ENCODE measurements at places on chromosomes 7 and 10. TPM values are rescaled to one million over a fixed set of nuclear protein-coding genes. Genes with fewer than 3 reads are reported as not detected.
A peak's percentile ranks its signal among the peaks of the same experiment; 100 is the strongest.

Gene PRSS2
- not detected for total RNA-seq

GRCh38 chr10:50679149-50679548 is 55.4 kb upstream of the SGMS1 start:
- DNase-seq: no peak

DNA sequence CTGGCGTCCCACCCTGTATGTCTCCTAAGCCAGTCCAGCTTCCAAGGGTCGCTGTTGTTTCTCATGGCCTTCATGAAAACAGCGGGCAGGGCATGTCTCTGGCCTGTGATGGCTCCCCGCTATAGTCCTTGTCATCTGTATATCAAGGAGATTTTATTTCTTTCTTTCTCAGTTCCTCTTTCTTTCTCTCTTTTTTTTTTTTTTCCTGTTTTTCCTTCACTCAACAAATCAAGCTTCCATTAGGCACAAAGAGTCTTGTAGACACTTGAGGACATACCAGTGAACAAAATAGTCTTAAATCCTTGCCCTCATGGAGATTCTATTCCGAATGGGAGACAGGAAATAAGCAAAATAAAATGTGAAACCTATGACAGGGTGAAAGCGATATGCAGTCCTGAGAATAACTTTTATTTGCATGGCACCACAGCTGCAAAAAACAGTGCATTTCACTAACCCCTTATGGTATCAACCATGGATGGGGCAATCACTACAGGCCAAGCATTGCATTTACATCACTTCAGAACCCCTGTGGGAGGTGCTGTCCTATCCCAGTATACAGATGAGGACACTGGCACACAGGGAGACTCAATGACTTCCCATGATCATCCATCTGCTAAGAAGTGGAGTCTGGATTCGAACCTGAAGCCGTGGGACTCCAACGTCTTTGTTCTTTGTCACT is 50.7 kb downstream of the SYPL1 start:
- no peak for DNase-seq

Gene MINDY4
- 1.7 TPM for total RNA-seq

GRCh38 chr7:151769188-151769821 is 107.6 kb downstream of the PRKAG2 start:
- DNase-seq: peak; percentile 81

DNA sequence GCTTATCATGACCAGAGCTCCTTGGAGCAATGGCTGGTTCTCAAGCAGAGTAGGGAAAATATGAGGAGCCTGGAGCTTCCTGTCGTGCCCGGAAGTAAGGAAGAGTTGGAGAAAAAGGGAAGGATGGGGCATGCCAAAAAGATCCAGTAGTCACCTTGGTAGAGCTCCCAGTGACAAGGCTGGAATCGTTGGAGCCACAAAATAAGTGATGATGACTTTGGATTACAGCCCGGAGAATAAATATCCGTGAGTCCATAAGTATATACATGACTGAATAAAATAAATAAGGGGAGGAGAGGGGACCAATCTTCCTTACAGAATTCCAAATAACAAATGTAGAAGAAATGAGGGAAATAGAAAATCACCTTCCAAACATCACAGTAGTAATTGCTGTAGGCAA is 29.3 kb downstream of the LMTK2 start:
- no peak for DNase-seq

DNA sequence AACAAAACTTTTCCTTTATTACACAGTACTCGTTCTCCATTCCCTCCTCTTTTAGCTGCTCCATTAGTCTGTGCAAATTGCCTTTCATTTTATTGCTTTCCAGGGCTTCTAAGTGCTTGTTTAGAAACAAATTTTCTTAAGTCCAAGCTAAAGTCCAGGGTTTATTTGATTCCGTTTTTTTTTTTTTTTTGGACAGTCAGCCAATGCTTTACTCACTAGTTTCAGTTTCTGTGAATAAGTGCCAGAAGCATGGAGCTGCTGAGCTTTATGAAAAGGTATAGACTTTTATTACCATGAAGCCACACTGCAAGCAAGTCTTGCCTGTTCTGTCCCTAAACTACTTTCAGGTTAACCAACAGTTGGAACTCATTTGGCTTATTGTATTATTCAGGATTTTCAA is 455.0 kb downstream of the GFRA1 start:
- no peak for DNase-seq

Gene GPR26
- not detected for total RNA-seq

Gene CDHR1
- 6.5 TPM for total RNA-seq

DNA sequence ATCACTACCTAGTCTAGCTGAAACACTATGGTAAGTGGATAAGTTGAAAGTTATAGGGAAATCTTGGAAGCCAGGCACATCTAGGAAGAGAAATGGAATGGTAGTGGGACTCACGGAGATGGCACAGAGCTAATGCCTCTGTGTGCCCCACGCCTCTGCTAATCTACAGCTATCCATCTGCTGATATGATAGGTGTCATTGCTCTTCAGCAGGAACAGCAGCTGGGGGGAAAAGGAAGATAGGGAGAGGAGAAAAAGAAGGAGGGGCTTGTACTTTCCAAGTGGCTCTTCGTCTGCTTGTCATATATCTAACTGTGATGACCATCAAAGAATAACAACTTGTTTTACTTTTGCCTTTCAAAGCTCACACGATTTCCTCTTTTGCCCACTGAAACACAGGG is 1199.1 kb upstream of the SORCS1 start:
- no peak for DNase-seq

- DNase-seq: no peak
Measured at GRCh38 chr7:111086532-111086931, 4.4 kb upstream of the LRRN3 start.

Gene SFTPA1
- not detected for total RNA-seq

DNA sequence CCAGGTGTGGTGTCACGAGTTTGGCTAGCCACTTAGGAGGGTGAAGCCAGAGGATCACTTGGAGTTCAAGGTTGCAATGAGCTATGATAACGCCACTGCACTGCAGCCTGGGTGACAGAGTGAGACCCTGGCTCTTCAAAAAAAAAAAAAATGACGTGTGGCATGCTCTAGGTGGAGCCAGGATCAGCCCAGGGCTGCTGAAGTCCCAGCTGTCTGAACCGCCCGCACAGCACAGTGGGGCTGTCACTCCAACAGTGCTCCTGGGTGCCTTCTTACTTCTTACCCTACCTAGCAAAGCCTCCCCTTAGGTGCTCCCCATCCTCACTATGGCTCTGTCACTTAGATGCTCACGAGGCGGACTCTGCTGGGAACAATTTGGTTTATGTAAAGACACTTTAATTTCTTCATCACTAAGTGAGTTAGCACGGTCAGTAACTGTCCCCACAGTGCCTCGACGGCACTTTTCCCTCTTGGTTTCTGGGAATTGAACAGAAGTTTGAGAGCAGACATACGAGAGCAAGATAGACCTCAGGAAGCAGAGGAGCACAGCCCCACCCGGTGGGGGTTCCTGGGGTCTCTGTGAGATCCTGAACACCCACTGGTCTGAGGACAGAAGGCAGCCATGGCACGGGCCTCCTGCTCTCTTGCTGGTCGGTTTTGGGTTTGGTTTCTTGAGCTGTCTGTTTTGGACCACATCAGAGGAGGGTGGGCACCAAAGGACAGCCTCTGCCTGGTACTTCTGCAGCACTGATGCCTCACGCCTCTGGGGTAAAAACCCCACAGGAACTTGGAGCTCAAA is 66.2 kb upstream of the BTBD16 start:
- DNase-seq: no peak

DNA sequence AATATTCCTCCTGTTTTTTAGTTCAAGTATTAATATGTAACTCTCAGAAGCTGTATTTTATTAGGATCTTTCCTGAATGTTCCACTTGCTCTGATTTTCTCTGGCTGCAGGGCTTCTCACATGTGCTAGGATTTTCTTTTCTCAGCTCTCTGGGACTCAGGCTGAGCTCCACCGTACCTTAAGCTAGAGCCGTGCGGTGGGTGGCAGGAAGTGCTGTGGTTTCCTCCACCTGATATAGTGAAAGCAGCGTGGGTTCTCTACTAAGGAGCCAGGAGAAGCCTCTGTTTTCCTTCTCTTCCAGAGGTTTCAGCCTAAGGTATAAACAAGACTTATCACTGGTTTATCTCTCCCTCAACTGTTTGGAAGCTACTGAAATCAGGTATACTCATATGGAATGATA is 433.6 kb downstream of the NRG3 start:
- DNase-seq: no peak

DNA sequence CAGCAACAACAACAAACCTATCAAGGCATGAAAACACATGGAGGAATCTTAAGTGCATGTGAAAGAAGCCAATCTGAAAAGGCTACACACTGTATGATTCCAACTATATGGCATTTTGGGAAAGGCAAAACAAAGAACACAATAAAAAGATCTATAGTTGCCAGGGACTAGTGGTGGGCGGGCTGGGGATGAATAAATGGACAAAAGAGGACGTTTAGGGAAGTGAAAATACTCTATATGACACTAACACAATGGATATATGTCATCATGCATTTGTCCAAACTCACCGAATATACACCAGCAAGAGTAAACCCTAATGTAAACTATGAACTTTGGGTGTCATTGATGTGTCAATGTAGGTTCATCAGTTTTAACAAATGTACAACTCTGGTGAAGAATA is 89.1 kb downstream of the SEMA3E start:
- DNase-seq: no peak

DNA sequence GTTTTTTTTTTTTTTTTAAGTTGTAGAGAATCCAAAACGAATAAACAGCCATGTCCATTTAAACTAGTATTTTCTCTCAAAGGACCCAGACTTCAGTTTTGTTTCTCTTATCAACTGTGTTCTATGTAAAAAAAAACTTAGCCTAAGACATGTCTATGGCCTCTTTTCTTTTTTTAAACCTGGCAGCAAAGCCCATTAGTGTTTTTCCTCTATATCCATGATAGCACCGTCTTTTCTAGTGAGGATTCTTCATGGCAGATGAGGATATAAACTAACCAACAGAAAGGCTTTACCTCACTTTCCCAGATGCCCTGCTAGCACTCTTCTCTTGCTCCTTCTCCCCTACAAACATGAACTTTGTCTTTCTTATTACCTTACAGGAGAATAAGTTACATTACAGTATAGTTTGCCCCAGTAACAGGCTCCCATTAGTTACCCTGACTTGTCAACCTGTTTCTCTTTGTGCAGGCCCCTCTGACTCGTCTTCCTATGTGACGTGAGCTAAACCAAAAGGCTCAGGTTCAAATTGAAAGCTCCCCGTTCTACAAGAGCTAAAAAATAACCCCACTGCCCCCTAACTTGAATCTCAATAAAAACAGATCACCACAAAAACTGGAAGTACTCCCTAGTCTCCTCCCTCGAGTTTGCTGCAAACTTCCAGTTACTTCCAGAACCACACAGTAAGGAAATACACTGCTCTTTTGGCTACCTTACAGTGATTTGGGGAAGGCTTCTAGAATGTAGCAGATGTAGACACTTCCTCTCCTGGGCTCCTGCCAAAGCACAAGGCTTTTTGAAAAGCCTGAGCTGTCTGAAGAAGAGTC is 20.1 kb downstream of the P4HA1 start:
- DNase-seq: no peak

- DNase-seq: no peak
Measured at GRCh38 chr10:86804805-86805204, 48.4 kb downstream of the BMPR1A start.

DNA sequence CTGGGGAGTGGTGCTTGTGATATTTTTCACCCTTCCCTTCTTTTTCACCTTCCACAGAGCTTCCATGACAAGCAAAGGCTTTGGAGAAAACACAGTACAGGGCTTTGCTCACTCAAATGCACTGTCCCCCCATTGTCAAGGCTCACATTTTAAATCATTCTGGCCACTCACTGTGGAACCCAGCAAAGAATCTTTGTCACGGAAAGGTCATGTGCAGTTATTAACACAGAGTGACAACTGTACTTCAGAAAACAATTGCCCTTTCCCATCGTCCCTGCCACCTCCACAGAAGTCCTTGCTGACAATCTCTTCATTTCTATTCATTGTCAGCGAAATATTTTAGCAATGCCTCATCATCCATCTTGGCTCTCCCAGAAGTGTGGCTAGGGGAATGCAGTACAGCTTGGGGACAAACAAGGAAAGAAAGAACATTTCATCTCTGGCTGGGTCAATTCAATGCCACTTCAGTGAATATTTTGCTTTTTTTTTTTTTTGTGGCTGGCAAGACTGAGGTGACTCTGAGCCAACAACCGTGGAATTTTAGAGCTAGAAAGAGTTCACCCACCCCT is 851.0 kb downstream of the KCNMA1 start:
- DNase-seq: no peak

Gene CTAGE4
- total RNA-seq: 0.40 TPM

Gene NRBF2
- 18.2 TPM for total RNA-seq

DNA sequence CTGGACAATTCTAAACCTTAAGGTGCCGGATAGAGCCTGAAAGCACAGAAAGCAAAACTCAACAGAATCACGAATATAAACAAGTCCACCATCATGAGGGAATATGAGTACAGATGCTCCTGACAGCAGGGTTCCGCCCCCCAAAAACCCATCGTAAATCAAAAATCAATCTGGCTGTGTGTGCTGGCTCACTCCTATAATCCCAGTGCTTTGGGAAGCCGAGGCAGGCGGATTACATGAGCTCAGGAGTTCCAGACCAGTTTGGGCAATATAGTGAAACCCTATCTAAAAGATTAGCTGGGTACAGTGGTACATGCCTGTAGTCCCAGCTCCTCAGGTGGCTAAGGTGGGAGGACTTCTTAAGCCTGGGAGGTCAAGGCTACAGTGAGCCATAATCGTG is 12.2 kb downstream of the BUD31 start:
- no peak for DNase-seq

Gene UROS
- total RNA-seq: 35.2 TPM

GRCh38 chr7:108328174-108328651 is 128.0 kb downstream of the NRCAM start:
- DNase-seq: no peak

Gene ZNF716
- total RNA-seq: not detected

Gene PNLIPRP1
- not detected for total RNA-seq

Gene SUGCT
- 0.59 TPM for total RNA-seq

GRCh38 chr10:103660364-103661197 is 167.1 kb downstream of the NEURL1 start:
- DNase-seq: no peak

Gene SPOCK2
- 329 TPM for total RNA-seq

DNA sequence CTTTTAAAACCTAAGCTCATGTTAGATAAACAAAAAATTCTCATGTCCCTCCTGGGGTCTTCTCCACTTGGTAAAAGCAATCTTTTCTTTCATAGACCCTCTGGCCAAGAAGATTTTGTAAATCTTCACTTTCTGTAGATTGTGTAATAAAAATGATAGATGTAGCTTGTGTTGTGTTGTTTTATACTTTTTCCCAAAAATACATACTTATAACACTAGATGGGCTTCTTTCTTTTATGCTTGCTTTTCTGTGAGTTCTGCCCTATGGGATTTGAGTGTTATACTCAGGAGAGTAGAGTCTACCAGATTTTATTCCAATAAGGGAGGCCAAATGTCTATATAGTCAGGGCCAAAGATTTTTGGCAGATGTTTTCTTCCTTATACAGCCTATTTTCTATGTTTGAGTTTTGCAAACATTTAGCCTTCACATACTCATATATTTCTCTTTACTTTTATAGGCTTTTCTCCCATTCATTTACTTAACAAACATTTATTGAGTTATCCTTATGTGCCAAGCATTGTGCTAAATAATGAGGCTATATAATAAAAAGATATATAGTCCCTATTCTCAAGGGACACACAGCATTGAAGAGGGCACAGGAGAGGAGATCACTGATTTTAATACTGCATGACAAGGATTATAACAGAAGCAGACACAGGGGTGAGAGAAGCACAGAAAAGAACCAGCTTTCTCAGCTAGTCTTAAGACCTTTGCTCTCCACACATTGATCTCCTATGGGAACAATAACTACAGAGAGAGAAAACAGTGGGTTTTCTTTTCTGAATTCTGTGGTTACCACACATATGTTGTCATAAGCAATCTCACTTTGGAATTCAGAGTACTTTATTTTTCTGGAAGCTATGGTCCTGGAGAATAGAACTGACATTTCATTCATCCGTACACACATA is 58.0 kb upstream of the PNLIP start:
- DNase-seq: no peak

Data from natural killer cell (primary cell).